ENCODE measurements at places on chromosomes 5 and 9.
A peak's percentile ranks its signal among the peaks of the same experiment; 100 is the strongest.

DNA sequence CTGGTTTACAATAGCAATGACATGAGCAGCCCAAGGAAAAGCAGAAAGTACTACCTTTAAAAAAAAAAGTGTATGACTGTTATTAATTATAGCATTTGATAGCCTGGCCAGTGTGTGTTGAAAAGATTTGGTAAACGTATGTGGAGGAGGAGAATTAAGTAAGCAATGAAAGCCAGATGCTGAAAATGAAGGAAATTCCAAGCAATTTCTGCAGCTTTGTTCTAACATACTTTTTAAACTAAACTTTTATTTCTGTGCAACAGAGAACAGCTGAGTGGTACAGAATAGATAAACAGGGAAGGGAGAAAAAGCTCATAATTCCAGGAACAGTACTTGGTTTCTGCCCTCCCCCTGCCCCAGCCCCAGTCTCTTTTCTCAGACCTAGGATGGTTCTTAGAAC lies 252.6 kb downstream of the ADAMTSL1 start:
- no peak for DNase-seq

DNA sequence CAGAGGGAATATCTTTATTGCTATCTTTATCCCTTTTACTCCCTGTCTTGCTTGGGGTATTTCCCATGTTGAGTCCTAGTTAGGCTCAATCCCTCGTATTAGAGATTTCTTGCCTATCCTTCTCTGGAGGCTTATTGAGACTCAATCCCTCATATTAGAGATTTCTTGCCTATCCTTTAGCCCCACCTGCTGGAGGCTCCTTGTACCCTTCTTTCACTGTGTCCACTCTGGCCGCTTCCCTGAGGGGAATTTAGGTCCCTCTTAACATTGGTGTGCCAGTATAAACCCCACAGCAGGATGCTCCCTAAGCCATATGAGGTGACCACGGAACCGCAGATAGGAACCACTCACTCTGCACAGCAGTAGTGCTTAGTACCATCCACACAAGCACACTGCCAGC lies 110.7 kb upstream of the MAMDC2 start:
- DNase-seq, result no peak

GRCh38 chr5:42655982-42656650 lies 100.5 kb upstream of the CCDC152 start:
- DNase-seq, result no peak

DNA sequence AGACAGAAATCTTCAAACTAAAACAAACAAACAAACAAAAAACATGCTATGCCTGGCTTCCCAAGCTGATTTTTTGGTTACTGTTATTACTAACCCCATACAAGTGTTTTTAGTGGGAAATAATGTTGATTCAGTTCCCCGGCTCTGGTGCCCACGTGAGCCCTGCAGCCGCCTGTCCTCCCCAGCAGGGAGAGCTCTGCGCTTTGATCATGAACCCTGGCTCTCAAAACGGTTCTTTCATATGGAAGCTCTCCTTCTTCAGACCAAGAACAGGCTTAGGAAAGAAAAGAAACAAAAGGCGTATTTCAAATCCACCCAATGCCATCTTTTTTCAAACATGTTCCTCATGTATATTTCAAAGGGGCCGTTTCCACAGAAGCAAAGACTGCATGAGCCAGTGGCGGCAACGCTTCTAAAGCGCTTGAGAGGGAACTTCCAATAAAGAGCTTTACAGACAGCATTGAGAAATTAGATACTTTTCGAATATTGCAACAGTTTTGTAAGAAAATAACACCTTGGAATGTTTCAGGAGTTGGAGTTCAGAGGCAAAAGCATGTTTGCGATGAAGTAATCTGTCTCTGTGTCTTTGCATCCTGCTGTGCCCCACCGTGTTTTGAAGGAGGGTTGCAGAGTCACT lies 74.8 kb downstream of the ICE1 start:
- peak; percentile 26 for DNase-seq

DNA sequence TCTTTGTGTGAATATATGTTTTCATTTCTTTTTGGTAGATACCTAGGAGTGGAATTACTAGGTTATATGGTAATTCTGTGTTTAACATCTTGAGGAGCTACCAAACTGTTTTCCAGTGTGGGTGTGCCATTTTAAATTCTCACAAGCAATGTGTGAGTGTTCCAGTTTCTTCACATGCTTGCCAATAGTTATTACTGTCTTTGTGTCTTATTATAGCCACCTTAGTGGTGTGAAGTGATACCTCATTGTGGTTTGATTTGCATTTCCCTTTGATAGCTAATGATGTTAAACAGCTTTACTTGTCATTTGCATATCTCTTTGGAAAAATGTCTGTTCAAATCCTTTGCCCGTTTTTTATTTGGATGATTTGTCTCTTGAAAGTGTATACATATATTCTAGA lies 513.0 kb downstream of the TMEM38B start:
- no peak for DNase-seq

GRCh38 chr5:28516722-28517121 lies 1478.3 kb upstream of the CDH9 start:
- DNase-seq, result no peak

DNA sequence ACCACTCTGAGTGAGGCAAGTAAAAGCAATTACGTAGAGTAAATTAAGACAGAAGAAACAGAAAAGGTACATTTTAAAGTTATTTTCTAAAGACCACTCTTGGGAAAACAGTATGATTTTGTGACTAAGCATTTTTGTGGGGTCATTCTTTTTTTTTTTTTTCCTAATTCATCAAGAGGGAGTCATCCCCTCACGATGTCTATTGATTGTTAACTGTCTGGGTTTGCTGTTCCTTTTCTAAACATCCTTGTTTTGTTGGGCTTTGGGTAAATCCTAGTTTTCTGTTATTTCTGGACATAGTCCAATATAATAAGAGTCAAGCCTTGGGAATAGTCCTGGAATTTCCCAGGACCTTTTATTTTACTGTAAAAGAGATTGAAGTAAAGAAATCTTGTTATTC lies 63.8 kb downstream of the ANKRD55 start:
- DNase-seq, result no peak

GRCh38 chr9:69458176-69458575 lies 133.2 kb downstream of the ENTREP1 start:
- no peak for DNase-seq

- no peak for DNase-seq
Measured at GRCh38 chr5:132456296-132456986, 34.1 kb downstream of the IRF1 start.

GRCh38 chr5:110351430-110351829 lies 375.0 kb downstream of the TMEM232 start:
- peak; percentile 57 for DNase-seq

DNA sequence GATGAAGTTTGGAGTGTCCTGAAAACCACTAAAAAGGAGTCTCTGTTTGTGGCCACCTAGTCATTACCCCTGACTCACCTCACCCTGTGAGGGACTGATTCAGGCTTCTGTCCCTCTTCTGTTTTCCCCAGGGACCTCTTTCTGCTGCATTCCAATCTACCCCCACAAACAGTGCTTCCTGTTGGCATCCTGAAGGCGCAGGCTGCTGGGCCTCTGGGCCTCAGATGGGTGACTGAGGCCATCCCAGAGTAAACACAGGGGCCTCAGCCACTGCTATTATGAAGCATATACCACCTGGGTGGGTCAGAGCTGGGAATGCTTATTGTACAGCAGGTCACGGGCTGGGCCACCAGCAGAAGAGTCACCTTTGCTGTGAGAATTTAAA lies 20.0 kb downstream of the MORN5 start:
- no peak for DNase-seq

DNA sequence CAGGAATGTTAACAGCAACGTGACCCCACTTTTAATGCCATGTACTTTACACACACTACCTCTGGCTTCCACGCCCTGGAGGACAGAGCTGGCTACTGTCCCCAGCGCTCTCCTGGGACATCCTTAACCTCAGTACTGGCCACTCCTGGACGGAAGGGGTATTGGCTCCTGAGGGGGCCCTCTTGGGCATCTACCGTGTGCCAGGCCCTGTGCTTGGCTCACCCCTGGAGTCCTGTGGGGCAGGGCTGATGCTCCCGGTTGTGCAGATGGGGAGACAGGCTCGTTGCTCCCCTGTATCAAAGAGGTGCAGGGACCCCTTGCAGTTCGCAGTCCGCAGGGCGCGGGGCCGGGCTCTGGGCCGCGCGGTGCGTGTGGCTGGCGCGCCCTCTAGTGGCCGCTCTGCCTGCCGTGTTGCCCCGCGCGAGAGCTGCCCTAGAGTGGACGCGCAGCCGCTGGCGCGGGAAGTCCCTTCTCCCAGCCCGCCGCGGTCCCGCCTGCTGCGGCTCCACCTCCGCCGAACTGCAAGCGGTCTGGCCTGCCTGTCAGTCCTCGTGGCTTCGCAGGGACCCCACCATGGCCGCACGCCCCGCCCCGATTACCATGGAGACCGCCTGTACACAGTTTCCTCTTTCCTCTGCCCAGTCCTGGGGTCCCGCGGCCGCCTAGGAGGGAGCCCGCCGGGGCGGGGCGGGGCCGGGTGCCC lies at the start of gene WDR38:
WDR38 (plus strand) TSS at position 632 of the 703 bp plus-strand sequence. CDS start 72 bp downstream, outside the sequence.
- no peak for DNase-seq

GRCh38 chr9:12643686-12644085 lies 49.5 kb upstream of the TYRP1 start:
- DNase-seq, result no peak

All from astrocyte of the cerebellum (primary cell).